ENCODE measurements at places on chromosomes 4 and X.

GRCh38 chr4:3649491-3649890 is 116.7 kb upstream of the ADRA2C start:
- DNase-seq: no peak

GRCh38 chr4:167282171-167282864 is 48.0 kb upstream of the SPOCK3 start:
- DNase-seq: no peak

DNA sequence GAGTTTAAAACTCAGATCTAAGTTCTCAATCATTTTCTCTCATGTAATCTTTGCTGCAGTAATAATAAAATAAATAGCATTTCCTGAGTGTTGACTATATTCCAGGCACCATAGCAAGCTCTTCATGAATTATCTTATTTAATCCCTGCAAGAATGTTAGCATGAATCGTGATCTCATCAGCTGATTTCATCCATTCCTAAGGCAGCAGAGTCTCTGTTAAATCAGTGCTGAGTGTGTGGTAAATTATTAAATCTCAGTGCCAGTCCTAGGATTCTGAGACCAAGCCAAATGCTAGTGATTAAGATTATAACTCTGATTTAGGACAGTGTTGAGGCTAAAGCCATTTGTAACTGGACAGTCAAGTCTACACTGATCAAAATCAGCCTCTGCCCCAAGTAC is 240.3 kb upstream of the TAPT1 start:
- no peak for DNase-seq

GRCh38 chrX:130083656-130084382 is 26.5 kb downstream of the ELF4 start:
- no peak for DNase-seq

GRCh38 chr4:25075851-25076250 is 45.1 kb upstream of the LGI2 start:
- DNase-seq: no peak

DNA sequence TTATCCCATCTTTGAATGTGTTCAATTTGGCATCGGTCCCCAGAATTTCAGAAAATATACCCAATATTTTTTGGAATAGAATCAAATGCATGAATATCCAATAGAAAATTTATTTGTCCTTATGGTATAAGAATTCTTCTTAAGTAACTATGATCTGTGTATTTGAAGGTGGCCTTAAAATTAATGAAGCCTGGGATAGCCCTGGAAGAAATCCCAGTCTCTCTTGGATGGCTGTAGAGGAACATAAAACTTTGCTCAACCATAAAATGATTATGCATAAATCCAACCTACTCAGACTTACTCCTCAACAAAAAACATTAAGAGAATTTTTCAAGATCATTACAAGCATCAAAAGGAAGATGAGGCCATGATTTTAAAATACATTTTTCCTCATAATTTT is 269.4 kb upstream of the SMIM31 start:
- DNase-seq: no peak

GRCh38 chr4:124745985-124746801 is 33.7 kb upstream of the ANKRD50 start:
- no peak for DNase-seq

DNA sequence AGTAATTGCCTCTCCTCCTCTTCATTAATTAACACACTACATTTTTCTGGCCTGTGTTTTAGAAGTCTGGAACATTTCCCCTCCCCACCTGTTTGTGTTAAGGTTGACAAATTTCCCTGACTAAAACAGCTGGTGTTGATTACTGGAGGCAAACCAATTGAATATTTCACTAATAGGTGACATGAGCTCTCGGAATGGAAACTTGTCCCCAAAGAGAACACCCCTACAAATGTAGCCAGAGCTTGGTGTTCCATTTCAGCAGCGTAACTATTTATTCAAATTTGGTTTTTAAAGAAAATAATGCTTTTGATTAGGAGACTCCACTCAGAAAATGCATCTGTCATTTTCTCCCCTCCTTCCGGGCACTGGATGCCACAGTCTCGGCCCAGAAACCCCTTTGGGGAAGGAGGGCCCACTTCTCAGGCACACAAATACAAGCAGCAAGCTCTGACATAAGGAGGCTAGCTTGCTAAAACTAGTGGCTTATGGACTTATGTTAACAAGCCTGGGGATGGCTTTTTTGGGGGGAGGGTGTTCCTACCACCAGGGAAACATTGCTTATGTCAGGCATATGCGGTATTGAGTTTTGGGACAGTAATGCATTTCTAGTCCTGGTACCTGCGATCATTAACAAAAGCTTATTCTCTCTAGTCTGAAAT is 2.2 kb downstream of the RNF150 start:
- DNase-seq: no peak

DNA sequence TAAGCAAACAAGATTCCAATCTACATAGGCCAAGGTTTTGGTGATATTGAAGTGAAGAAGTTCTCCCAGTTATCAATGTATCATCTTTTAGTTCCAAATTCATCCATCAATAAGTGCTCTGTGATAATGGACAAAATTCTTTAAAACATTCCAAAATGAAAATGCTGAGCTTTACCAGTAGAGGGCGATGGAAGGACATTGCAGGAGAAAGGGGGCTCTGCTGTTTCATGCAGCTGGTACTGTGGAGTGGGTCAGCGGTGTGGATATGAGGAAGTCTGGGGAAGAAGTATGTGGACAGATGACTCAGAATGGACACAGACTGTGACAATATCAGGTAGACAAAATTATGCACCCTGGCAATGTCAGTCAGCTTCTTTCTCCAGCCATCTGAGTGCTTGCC is 46.6 kb upstream of the HS6ST2 start:
- DNase-seq: no peak

- no peak for DNase-seq
Observed at GRCh38 chr4:13117185-13117584, 367.0 kb downstream of the RAB28 start.

- no peak for DNase-seq
Observed at GRCh38 chr4:74536557-74536956, 91.6 kb downstream of the AREG start.

- DNase-seq: no peak
Observed at GRCh38 chrX:155235891-155236290, 19.6 kb downstream of the VBP1 start.

- DNase-seq: no peak
Observed at GRCh38 chr4:128775916-128776315, 33.6 kb upstream of the JADE1 start.

GRCh38 chr4:72208421-72209075 is 176.7 kb downstream of the NPFFR2 start:
- no peak for DNase-seq

GRCh38 chr4:100823066-100823992 is 305.5 kb upstream of the EMCN start:
- peak; percentile 46 for DNase-seq

GRCh38 chr4:148574502-148574901 is 132.3 kb upstream of the NR3C2 start:
- DNase-seq: no peak

- DNase-seq: no peak
Observed at GRCh38 chrX:23908219-23909004, 606 bp downstream of the CXorf58 start.

DNA sequence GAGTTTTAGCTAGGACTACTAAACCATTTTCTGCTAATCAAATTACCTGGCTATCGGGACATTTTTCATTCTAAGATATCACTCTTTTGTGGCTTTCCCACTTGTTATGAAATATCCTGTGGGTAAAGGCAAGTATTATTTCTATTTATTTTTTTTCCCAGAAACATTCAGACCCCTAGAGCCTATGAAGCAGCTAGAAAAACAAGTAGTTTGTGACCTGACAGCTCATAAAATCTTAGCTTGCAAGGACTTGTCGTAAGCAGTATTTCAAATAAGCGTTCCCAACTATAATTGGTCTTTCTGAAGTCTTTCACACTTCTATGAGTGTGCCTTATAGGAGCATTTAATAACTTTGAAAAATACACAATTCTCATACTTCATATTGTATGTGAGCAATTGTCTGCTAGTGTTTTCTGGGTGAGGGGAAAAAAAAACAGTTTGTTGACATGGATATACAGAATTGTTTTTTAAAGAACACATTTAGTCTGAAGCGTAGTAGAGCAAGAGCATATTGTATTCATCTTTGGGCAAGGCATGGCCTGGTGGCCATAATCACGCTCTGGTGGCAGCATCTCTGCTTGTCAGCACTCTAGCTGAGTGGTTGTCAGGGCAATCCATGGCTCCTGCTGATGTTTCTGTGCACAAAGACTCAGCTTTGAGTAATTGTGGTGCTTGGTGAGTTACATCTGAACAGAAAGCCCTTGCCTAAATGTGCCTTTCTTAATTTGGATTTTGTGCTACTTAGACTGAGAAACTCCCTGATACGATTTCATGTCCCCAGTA is 2.6 kb downstream of the MCUB start:
- no peak for DNase-seq

DNA sequence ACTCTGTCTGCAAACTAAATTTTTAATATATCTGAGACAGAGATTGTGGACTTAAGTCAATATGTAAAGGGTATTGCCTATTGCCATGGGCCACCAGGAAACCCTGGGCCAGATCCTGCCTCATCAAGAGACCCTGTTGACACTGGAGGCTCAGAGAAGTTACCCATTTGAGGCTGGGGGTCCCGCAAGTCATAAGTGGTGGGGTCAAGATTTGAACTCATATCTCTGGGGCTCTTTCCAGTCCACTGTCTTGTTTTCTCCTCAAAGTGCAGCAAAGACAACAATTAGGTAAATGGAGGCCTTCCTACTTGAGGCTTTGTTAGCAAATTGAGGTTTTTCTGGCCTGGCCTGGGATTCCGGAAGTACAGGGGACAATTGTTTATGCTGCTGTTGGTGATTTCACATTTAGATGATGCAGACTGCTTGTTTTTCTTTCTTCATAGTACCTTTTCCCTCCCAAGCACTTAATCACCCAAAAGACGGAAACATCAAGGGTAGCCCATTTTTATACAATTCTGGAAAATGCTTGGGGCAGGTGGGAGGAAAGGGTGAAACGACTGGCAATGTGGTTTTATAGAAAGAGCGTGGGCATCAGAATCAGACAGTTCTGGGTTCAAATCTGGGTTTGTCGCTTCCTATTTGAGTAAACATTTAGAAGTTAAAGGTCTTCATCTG is 160.0 kb downstream of the SMIM20 start:
- DNase-seq: peak; percentile 42

- DNase-seq: no peak
Observed at GRCh38 chrX:46602468-46603102, 29.0 kb downstream of the CHST7 start.

DNA sequence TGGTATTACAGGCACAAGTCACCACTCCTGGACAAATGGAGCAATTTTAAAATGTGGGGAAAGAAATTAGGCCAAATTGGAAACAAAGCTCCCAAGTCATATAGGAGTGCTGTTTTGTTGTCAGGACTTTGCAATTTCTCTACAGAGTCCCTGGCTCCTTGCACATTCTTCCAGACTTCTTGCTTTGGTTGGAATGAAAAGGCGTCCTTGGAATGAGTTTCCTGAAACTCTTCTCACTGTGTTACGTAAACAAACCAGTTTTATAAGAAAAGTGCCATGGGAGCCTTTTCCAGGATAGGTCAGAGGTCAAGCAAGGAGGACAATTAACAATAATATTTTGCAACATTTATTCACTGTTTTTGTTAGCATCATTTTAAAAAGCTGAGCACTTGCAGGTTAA is 32.4 kb upstream of the KIT start:
- no peak for DNase-seq

DNA sequence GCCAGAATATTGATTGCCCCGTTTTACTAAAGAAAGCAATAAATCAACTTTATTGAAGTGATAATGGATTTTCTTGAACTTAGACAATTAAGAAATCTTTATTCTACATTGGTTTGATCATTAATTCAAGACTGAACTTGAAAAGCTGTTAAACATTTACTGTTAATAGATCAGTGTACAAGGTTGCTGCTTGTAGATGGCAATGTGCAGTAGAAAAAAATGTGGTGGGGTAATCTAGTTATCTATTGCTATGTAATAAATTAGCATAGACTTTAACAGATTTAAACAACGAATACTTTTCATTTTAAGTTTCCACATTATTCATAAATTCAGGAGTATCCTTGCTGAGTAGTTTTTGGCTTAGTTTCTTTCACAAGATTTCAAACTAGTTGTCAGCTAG is 612.5 kb downstream of the ACTRT1 start:
- DNase-seq: no peak

GRCh38 chr4:79687006-79687405 is 279.0 kb upstream of the GK2 start:
- no peak for DNase-seq

DNA sequence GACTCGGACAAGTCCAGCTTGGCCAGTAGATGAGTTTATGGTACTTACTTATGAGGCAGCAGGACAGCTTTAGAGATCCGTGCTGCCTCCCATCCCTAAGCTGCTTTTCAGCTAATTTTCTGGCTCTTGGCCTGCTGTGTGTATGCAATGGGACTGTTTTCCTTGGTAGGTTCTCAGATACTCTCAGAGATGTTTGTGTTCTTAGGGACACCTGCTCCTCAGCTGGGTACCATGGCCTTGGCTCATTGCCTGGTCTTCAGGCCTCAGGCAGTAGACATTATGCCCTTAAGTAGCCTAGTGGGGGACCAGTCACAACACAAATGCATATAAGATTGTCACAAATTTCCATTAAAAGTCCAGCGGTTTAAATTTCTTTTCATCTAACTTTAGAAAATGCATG is 688.0 kb downstream of the PCDH7 start:
- DNase-seq: no peak

DNA sequence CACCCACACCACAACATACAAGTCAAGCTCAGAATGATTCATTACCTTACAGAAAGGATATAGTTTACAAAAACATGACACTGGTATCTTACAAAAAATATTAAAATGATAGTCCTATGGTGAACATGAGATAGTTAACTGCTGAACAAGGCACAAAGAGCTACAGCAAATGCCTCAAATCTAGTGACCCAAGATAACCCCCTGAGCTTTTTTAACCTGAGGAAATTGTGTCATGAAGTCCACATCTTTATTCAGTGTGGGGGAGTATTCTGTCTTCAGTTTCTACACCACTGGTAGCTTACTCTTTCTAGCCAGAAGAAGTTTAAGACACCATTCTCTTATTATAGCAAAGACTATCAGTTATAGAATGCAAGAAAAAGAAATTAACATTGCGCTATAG is 218.7 kb downstream of the MAPK10 start:
- no peak for DNase-seq

- DNase-seq: no peak
Observed at GRCh38 chr4:182717788-182718583, 199.2 kb downstream of the DCTD start.

DNA sequence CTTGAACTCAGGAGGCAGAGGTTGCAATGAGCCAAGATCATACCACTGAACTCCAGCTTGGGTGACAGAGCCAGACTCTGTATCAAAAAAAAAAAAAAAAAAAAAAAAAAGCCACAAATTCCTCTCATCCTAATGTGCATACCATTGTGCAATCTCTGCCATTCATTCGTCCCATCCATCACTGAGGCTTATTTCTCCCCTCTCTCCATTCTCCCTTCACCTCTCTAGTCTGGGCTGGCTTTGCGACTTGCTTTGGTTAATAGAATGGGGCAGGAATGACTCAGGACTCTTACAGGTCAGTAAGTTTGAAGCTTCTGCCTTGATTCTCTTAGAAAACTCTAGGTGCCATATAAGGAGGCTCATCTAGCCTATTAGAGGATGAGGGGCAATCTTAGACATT is 60.3 kb upstream of the DDX3X start:
- no peak for DNase-seq

- DNase-seq: no peak
Observed at GRCh38 chrX:70254063-70254400, 6.0 kb downstream of the P2RY4 start.

Data from activated naive CD4-positive, alpha-beta T cell treated with anti-CD3 and anti-CD28 coated beads, Interleukin-2, amount 50 U/mL, for 72 hours (primary cell).